ENCODE measurements at places on chromosomes 4 and X. TPM values are rescaled to one million over a fixed set of nuclear protein-coding genes. Genes with fewer than 3 reads are reported as not detected.

Gene TMEM255A
- 5.5 TPM for total RNA-seq

Gene DCHS2
- total RNA-seq: 28.6 TPM

Gene DMRTC1
- 0.46 TPM for total RNA-seq

Gene SAGE1
- total RNA-seq: not detected

Gene MAGEA12
- total RNA-seq: not detected

Gene TIMP1
- total RNA-seq: 6.0 TPM

Gene FGF13
- total RNA-seq: 120 TPM

Gene GPR82
- total RNA-seq: not detected

Gene DIPK2B
- total RNA-seq: 2.5 TPM

Gene MAGEA10
- total RNA-seq: not detected

Gene BEND2
- not detected for total RNA-seq

Gene LARP1B
- total RNA-seq: 60.9 TPM

Gene ENAM
- not detected for total RNA-seq

Gene FTSJ1
- total RNA-seq: 32.3 TPM

Gene RHOXF1
- not detected for total RNA-seq

Gene ANXA10
- not detected for total RNA-seq

Gene NAP1L2
- 65.3 TPM for total RNA-seq

Gene MYOZ2
- 1.8 TPM for total RNA-seq

Gene ADGRL3
- total RNA-seq: 257 TPM

Gene IL3RA
- total RNA-seq: 3.0 TPM

Gene CT45A1
- not detected for total RNA-seq

Gene NDNF
- total RNA-seq: 11.8 TPM

Gene S100P
- 0.46 TPM for total RNA-seq

Gene PABPC1L2A
- 3.0 TPM for total RNA-seq

Gene MAGEE1
- 27.5 TPM for total RNA-seq

Gene TEC
- total RNA-seq: 1.2 TPM

Gene STEEP1
- total RNA-seq: 35.3 TPM

Gene ADAM29
- 1.4 TPM for total RNA-seq

Gene SUPT20HL1
- total RNA-seq: not detected

Gene COX7B
- 157 TPM for total RNA-seq

Gene RRH
- total RNA-seq: 0.46 TPM

Gene LINC00632
- total RNA-seq: 79.8 TPM

Gene RGS12
- total RNA-seq: 70.4 TPM

Gene GPR143
- 3.9 TPM for total RNA-seq

Gene SERPINA7
- total RNA-seq: not detected

Gene GAGE12E
- not detected for total RNA-seq

Gene TGIF2LX
- not detected for total RNA-seq

Gene C4orf33
- total RNA-seq: 16.4 TPM

Gene ATP8A1
- 197 TPM for total RNA-seq

Gene RTL9
- 1.6 TPM for total RNA-seq

Gene PIN4
- total RNA-seq: 17.1 TPM

Gene OPHN1
- total RNA-seq: 42.9 TPM

Gene SERTM2
- total RNA-seq: 0.23 TPM

Gene TASL
- total RNA-seq: 2.1 TPM

Gene VSIG1
- total RNA-seq: 2.3 TPM

Gene SPON2
- total RNA-seq: 5.1 TPM

Measured in diencephalon (tissue), 1 donor.